Activated CD4-positive, alpha-beta memory T cell treated with anti-CD3 and anti-CD28 coated beads for 36 hours (primary cell): ENCODE measurements at places on chromosomes 3 and 15.
A peak's percentile ranks its signal among the peaks of the same experiment; 100 is the strongest.

- DNase-seq = no peak
Measured at GRCh38 chr3:61354604-61355003, 103.4 kb upstream of the FHIT start.

- DNase-seq = no peak
Measured at GRCh38 chr3:22117751-22118346, 366.8 kb upstream of the ZNF385D start.

DNA sequence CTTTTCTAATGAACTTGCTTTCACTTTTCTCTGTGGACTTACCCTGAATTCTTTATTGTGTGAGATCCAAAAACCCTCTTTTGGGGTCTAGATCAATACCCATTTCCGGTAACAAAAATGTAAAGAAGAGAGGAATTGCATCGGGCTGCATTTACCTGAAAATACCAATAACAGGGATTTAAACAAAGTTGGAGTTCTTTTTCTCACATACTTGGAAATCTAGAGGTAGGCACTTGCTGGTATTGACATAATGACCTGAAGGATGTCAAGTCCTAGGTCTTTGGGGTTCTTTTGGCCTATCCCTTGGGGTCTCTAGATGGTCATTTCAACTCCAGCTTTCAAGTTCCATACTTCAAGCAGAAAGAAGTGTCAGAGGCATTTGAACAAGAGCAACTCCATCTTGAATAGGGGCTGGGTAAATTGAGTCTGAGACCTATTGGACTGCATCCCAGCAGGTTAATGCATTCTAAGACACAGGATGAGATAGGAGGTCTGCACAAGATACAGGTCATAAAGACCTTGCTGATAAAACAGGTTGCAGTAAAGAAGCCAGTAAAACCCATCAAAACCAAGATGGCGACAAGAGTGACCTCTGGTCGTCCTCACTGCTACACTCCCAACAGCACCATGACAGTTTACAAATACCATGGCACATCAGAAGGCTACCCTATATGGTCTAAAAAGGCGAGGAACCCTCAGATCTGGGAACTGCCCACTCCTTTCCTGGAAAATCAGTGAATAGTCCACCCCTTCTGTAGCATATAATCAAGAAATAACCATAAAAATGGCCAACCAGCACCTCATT, 50.8 kb upstream of the ZNF280D start:
- no peak for DNase-seq

- DNase-seq = no peak
Measured at GRCh38 chr3:125589547-125590122, 5.7 kb downstream of the OSBPL11 start.

- DNase-seq = no peak
Measured at GRCh38 chr3:143362115-143362991, 242.8 kb downstream of the CHST2 start.

GRCh38 chr3:45978006-45978761, 17.4 kb downstream of the FYCO1 start:
- peak; percentile 87 for DNase-seq

DNA sequence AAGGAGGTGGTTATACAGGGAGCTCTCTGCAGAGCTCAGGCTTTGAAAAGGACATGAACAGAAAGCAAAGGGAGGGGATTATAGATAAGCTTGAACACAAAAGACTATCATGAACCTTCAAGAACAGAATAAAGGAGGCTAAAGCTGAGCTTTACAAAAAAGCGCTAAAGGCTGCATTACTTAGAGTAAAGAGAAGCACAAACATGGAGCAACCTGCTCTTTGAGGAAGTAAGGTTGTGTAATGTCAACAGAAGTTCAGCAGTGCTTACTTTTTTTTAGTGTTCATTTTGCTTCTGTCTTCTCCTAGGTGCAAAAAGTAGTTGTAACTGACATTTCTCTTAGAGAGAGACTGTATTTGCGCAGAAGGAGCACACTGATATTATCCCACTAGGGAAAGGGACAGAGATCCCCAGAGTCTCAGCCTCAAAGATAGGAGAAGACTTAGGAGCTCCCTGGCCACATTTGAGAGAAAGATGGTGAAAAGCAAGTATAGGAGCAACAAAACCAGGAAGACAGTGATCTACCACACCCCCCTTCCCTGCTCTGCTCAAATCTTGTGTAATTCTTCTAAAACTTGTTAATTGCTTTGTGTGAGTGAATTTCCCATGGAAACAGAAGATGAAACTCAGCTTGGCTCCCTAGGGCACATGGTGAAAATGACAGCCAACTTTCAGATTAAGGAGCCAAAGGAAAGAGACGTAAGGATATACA, 54.7 kb downstream of the QTRT2 start:
- DNase-seq = no peak

DNA sequence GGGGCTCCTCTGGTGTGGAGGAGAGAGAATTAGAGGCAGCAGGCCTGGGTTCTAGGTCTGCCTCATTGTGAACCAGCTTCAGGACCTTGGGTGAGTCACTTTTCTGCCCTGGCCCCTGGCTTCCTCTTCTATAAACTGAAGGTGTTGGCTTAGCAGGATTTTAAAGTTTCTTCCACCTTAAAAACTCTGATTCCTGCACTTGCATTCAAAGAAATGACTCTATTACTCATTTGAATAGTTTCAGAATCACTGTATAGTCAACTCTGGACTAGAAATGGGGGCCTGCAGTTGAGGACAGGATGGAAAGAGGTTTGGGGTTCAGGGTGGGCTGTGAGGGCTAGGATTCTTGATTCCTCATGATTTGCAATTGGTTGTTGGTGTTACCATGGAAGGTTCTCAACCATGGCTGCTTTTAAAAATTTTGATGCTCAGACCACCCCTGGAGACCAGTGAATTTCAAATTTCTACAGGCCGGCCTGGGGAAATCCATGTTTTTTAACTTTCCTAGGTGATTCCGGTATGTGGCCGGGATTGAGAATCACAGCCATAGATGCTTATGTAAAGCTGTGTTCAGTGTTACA, 19.9 kb downstream of the SMAD3 start:
- peak; percentile 84 for DNase-seq

GRCh38 chr3:168514252-168514651, 418.5 kb upstream of the GOLIM4 start:
- DNase-seq = no peak

DNA sequence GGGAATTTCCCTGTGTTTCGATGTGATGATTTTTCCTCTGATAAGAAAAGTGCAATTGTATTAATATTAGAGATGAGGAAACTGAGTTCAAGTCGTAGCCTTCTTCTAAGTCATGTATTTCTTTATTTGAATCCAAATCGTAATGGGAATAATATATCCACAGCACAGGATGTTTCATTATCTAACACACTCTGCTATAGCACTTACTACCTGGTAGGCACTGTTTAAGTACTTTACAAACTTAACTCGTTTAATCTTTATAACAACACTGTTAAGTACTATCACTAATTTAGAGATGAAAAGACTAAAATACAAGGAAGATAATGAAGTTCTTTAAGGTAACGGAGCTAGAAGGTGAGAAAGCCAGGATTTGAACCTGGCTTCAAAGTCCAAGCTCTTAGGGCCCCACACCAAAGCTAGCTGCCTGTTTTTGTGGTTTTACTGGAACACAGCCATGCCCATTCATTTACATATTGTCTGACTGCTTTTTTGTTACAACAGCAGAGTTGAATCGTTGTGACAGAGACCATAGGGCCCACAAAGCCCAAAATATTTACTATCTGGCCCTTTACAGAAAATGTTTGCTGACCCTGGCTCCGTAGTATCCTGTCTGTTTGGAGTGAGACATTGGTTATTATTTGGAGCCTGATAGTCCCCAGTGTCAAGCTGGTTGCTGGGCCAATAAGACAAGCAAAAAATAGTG, 9.6 kb upstream of the ATP13A3 start:
- no peak for DNase-seq

DNA sequence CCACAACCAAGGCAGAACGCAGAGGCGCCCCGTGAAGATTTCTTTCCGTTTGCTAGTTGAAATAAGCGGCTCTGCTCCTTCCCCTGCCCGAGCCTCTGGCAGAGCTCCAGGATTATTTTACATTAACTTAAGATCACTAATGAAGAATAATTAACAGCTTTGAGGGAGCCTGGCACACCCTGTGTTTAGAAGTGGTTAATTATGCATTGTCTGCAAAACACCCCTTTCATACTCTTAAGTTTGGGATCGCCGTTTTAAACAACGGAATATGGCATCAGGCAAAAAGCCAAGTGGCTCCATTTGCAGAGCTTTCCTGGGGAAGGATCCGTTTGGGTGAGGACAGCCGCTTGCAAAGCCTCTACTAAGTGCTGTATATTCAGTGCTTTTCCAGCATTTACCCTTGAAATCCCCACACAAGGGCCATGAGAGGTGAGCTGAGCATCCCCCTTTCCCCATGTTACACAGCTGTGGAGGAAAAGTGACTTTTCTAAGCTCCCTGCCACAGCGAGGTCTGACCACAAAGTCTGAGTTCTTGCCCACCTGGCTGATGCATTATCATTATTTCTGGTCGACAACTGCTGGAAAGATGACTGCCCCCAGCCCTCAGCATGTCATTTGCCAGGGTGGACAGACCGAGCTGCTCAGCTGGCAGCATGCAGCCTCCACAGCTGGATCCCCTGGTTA, 33.9 kb downstream of the IQSEC1 start:
- no peak for DNase-seq

GRCh38 chr15:39585389-39585841, 4.5 kb downstream of the THBS1 start:
- no peak for DNase-seq

DNA sequence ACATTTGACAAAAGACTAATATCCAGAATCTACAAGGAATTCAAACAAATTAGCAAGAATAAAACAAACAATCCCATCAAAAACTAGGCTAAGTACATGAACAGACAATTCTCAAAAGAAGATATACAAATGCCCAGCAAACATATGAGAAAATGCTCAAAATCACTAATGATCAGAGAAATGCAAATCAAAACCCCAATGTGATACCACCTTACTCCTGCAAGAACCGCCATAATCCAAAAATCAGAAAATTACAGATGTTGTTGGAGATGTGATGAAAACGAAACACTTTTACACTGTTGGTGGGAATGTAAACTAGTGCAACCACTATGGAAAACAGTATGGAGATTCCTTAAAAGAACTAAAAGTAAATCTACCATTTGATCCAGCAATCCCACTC, 79.4 kb downstream of the SNTN start:
- no peak for DNase-seq

- DNase-seq = no peak
Measured at GRCh38 chr15:77544162-77544561, 88.5 kb downstream of the LINGO1 start.

GRCh38 chr3:5314897-5315296, 127.4 kb downstream of the EDEM1 start:
- no peak for DNase-seq

- peak; percentile 89 for DNase-seq
Measured at GRCh38 chr15:63610209-63610841, 13.1 kb downstream of the FBXL22 start.

DNA sequence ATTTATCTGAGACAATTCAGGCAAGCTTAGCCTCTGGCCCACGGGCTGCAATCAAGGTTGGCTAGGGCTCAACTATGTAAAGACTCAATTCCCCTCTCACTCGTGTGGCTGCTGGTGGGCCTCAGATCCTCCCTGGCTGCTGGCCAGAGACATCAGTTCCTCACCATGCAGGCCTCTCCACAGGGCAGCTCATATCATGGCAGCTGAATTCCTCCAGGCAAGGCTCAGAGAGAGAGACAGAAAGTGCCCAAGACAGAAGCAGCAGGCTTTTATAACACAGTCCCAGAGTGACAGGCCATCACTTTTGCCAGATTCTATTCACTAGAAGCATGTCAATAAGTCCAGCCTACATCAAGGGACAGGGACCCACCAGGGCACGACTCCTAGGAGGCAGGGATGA, 63.2 kb downstream of the XXYLT1 start:
- DNase-seq = no peak

DNA sequence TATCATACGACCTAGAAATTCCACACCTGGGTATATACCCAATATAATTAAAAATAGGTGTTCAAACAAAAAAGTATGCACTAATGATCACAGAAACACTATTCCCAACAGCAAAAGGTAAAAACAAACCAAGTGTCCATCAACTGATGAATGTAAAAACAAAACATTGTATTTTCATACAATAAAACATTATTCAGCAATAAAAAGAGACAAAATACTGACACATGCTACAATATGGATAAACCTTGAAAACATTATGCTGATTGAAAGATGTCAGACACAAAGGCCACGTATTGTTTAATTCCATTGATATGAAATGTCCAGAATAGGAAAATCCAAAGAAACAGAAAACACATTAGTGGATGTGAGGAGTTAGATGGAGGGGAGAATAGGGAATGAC, 71.0 kb downstream of the RPL22L1 start:
- DNase-seq = no peak

DNA sequence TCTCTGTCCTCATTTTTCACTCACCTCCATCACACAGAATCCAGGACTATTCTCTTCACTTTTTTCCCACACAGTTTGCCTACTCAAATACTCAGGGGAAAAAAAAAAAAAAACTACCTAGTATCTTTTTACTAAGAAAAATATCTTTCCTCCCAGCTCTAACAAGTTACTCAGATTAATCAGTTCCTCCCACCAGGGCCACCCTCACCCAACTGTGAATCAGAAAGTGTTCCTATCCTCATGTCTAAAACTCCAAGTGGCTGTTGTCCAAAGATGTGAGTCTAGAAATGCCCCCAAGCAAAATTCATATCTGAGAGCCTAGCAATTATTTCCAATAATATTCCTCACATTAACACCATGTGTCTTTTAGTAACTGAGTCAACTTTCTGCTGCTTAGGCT, 268.0 kb downstream of the ERC2 start:
- no peak for DNase-seq

DNA sequence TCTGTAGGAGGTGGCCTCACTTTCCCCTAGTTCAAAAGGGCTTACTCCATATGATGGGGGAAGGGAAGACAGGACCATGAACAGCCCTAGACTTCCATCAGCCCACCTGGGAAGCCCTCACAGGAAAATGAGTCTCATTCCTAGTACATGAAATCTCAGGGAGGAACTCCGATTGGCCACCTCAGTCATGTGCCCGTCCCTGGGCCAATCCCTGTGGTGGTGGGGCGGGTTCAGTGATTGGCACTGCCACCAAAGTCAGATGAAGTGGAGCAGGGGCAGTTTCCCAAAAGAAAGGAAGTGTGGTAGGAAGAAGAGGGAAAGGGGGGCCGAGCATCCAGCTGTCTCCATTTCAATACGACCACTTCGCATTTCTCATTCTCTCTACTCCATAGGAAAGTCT, 25.9 kb upstream of the GP9 start:
- DNase-seq = no peak

GRCh38 chr15:70502529-70502928, 260.8 kb downstream of the UACA start:
- DNase-seq = no peak

GRCh38 chr3:120625159-120625586, 29.0 kb downstream of the NDUFB4 start:
- no peak for DNase-seq

GRCh38 chr3:76912841-76913383, 127.0 kb upstream of the ROBO2 start:
- no peak for DNase-seq

DNA sequence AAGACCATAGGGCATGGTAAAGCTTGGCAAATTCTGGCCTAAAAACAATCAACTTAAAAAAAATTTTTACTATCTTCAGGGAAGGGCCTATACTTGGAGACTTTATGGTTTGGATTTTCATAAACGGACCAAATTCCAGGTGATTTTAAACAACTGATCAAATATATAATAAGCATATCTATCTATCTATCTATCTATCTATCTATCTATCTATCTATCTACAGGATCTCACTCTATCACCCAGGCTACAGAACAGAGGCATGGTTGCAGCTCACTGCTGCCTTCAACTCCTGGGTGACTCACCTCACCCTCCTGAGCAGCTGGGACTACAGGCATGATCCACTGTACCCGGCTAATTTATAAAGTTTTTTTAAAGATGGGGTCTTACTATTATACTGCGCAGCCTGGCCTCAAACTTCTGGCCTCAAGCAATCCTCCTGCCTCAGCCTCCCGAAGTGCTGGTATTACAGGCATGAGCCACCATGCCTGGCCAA, 6.7 kb downstream of the SPPL2A start:
- no peak for DNase-seq
